ENCODE measurements at places on chromosomes 6 and 20.

DNA sequence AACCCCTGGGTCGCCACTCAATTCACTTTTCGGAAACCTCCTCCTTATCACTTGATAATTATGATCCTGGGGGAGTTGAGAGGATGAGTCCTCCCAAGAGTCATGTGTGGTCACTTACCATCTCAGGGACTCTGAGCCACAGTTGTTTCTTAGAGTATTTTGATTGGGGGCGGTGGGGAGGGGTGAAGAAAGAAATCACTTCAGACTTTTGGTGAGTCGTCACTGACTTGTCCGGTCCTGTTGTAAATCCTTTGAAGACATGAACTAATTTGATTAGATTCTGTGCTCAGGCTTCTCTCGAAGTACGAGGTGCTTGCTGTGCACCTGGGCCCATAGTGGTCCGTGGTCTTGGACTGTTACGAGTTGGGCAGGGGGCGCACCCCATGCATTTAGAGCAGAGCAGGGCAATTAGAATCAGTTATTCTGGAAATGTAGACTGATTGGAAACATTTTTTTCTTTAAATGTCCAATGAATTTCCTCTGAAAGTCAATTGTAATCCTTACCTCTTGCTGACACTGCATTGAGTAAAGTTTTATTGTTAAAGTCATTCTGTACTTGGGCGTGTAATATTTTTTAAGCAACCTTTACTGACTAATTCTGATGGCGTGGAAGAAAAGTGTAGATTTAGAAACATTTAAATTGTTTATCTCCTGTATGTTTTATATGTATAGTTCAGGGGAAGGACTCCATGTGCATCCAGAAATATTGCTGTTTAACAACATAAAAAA is 173.4 kb downstream of the SLC16A10 start:
- DNase-seq: no peak

DNA sequence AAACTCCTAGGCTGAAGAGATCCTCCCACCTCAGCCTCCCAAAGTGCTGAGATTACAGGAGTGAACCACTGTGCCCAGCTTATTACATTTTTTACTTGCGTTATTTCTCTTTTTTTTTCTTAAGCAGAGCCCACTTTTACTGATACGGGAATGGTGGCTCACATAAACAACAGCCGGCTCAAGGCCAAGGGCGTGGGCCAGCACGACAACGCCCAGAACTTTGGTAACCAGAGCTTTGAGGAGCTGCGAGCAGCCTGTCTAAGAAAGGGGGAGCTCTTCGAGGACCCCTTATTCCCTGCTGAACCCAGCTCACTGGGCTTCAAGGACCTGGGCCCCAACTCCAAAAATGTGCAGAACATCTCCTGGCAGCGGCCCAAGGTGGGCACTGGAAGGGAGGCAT is 10.5 kb downstream of the CAPN11 start:
- no peak for DNase-seq

DNA sequence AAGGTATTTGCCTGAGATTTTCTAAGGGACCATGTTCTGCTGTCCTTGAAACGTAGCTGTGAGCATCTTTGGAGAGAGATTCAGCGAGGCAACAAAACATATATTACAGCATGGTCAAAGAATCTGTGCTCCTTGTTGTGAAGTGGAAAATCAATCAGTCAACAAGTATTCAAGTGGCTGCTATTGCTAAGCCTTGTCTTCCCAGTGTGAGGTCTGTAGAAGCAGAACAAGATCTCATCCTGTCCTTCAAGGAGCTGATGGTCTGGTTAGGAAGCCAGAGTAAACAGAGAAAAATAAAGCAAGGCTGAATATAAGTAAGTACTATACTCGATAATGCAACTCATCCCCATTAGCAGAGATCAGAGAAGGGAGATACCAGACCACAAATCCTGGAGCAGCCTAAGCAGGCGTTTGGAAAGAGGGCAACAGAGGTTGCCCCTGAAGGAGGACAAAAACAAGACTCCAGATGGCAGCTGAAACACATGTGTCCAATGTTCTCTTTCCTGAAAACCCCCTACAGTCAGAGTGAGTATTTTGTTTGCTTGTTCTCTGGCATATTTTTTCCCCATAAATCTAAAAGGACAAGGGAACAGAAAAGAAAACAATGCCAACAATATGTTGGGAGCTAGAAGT is 392.0 kb downstream of the SYNE1 start:
- no peak for DNase-seq

GRCh38 chr6:19551611-19552010 is 285.6 kb upstream of the ID4 start:
- DNase-seq: no peak

- DNase-seq: no peak
These were observed 118.7 kb downstream of the CLIC5 start for GRCh38 chr6:45896783-45897441.

GRCh38 chr6:4030669-4031068 is 48.3 kb downstream of the FAM217A start:
- no peak for DNase-seq

GRCh38 chr6:37732688-37733087 is 35.0 kb upstream of the MDGA1 start:
- DNase-seq: no peak

DNA sequence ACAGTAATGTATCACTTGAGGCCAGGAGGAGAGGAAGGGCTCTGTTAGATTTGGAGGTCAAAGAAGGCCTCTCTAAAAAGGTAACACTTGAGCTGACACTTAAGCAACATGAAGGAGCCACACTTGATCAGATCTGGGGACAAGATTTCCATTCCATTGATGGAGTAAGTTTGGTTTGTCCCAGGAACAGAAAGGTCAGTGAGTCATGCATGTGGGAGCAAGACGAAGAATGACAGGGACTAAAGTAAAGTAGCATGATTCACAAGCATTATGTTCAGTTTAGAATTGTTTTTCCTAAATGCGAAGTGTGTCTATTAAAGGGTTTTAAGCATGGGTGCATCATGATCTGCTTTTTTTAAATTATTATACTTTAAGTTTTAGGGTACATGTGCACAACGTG is 47.4 kb downstream of the COL21A1 start:
- DNase-seq: no peak

DNA sequence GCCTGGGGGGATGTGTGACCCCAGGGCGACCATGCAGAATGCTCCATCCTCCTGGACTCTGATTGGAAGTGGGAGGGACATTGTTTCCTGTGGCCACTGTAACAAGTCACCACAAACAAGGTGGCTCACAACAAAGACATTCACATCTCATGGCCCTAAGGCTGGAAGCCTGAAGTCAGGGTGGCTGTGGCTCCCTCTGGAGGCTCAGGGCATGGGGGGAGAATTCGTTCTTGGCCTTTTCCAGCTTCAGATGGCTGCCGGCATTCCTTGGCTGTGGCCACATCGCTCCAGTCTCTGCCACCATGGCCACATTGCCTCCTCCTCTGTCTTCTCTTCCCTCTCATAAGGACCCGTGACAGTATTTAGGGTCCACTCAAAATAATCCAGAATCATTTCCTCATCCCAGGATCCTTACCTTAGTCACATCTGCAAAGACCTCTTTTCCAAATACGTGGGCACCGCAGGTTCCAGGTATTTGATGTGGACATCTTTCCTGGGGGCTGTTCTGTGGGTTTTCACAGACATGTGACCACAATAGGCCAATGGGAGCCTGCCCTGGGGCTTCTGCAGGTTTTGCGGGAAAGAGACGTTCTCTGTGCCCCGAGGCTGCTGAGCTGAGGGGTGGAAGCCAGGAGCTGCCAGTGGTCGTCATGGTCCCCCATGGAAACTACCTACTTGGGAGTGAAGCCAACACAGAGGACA is 249.3 kb downstream of the PREX1 start:
- no peak for DNase-seq

DNA sequence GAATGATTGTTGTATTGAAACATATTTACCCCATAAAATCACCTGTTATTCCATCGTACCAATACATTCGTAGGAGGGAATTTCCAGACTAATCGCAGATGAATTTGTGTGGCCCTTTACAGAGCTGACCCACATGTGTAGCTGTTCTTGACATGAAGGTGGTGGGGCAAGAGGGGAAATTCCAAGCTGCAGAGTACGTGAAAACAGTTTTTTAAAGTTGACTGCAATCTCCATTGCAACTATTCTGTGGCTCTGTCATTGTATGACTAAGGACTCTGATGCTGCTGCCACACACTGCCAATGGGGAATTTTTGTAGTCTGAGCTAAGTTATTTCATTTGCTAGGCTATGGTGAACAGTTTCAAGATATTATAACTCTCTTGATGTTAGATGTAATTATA is 46.4 kb upstream of the ADTRP start:
- no peak for DNase-seq

- DNase-seq: no peak
These were observed 8.9 kb downstream of the HTR1B start for GRCh38 chr6:77454386-77454785.

- DNase-seq: no peak
These were observed 69.6 kb downstream of the JAG1 start for GRCh38 chr20:10603971-10604864.

GRCh38 chr6:76441875-76442274 is 369.4 kb upstream of the IMPG1 start:
- DNase-seq: no peak

GRCh38 chr6:141963543-141964295 is 169.0 kb upstream of the GJE1 start:
- no peak for DNase-seq

GRCh38 chr20:57555457-57556184 is 5.3 kb upstream of the PCK1 start:
- no peak for DNase-seq

DNA sequence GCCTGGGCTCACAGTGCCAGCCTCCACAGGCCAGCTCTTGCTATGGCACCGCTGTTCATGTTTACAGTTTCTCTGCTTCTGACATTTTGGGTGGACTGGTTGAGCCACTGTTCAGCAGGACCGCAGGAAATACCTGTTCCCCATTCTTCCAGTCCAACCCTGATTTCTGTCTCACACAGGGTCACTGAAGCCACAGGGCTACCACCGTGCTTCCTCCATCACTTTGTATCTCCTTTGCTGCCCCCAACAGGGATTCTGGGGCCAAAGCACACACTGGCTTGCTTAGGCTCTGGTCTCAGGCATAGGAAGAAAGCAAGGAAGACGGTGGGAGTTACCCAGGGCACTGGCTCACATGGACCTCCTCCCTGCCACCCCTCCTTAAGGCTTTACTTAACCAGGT is 164.5 kb downstream of the UNC5CL start:
- DNase-seq: no peak

GRCh38 chr6:16740097-16740496 is 21.2 kb downstream of the ATXN1 start:
- no peak for DNase-seq

DNA sequence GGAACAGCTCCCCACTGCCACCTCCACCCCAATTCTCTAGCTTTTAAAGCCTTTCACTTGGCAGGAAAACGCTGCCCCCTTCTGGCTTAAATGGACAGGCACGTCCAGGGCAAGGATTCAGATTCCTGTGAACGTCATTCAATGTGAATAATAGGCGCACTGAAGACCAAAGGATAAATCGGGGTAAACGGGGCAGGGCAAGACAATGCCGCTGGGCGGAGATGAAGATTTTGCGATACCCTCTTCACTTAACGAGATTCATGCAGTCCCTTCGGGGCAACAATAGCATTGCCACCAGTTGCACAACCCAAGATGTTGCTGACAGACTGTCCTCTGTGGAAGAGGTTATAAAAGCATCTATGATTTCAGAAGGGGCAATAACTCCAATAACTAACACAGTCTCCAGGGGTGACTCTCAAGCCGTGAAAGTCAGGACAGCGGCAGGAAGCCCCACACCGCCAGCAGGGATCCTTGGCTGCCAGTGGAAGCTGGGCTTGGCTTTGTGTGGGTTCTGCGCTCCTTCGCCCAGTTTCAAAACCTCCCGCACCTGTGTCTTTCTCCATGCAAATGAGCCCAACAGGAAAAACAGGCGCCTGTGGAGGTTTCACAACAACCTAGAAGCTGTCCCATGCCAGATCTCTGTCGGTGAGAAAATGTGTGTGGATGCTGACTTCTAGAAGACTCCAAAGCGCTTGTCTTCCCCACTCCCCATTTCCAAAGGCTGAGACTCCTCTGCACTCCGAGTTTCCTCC is 291.8 kb downstream of the BMP7 start:
- no peak for DNase-seq

DNA sequence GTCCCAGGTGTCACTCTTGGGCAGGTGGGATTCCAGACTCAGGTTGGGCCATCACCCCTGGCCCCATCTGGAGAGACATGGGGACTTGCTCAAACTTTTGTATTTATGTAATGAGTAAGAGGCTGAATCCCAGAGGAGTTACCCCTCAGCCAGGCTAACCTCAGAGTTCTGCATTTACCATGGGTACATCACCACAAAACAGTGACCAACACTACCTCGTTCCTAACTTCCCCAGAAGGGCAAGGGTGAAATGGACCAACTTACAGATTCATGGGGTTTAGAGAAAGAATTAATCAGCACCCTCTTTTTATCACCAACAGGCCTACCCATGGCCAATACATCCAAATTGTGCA is 259.9 kb upstream of the MARCKS start:
- no peak for DNase-seq

DNA sequence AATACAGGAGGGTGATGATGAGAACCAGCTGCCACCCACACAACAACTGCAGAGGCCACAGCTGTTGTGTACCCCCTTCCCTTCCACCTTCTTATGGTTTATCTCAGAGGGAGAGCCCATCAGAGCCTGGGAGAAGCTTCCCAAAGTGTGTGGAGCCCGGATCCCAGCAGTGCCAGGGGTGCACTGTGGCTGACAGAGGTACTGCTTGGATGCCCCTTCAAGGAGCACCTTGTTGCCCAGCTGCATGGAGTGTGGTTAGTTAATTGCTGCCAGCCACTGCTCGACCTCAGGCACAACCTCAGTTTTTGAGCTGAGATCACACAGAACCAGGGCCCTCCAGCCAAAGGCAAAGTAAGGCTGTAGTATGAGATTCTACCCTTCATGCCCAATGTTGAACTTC is 13.0 kb downstream of the PI3 start:
- no peak for DNase-seq

Data from stimulated activated CD4-positive, alpha-beta T cell treated with anti-CD3 and anti-CD28 coated beads, Interleukin-1b, Interleukin-23, amount 100 ng/mL, for 1 hour (primary cell).